ENCODE measurements at places on chromosomes 6 and 20.

GRCh38 chr6:153121311-153121710 lies 9.8 kb downstream of the RGS17 start:
- peak; percentile 61 for DNase-seq

- no peak for DNase-seq
These were observed 517.2 kb downstream of the DHX35 start for GRCh38 chr20:39479196-39479810.

DNA sequence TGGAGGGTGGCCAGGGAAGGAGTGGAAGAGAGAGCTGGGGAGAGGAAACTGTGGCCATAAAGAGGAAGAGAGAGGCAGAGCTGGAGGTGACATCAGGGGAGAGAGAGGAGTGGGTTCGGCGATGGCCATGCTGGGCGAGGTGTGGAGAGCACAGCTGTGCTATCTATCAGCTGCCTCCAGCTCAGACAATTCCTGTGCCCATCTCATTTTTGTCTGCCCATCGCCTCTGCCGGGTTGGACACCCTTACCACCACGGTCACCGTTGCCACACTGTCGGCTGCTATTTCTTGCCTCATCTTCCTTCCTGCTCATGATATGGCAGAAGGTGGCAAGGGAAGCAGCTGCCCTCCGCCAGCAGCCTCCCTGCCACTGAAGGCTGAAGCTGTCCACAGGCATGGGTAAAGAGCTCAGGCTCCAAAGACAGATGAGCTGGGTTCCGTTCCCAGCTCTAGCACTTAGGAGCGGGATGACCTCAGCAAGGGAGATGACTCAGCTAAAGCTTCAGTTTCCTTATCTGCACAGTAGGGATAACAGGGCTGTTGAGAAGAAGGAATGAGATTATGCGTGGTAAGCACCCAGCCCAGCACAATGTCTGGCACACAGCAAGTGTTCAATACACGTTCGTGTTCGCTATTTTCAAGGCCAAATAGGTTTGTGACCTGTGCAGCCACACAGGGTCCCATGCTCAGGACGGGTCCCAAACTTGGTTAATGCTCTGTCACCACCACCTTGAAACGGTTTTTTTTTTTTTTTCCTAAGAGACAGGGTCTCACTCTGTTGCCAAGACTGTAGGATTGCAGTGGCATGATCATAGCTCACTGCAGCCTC lies 21.9 kb upstream of the TAF8 start:
- DNase-seq: peak; percentile 94

- peak; percentile 80 for DNase-seq
These were observed 58.4 kb downstream of the TRIM38 start for GRCh38 chr6:26021001-26021349.

DNA sequence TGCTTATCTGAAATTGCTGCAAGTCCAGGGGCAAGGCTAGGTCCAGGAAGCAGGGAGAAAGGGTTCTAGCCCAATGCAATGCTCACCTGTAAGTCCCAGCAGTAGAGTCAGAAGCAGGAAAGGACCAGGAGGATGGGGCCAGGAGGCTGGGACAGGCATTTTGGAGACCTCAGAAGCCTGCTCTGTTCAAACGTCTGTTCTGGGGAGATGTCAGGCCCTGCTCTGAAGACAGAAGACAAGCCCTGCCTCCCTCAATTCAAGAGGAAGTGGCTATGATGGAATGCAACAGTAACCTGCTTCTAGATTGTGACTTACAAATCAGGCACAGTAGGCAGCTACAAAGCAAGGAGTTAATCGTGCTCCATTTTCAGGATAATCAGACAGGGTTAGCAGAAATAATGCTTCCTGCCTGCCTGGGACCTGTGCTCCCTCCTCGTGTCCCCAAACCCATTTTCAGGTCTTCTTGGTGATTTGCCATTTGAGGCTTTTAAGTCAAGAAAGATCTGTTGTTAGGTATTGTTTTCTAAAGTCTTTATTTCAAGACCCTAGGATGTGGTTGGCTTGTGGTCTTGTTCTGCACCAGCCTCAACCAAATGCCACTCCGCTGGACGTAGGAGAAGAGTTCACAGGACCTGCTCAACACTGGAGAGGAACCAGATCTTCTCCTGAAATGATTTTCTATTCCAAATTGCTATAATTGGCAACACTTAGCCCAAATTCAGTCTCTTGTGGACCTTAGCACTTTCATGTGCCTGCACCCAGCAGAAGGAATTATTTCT lies at the start of gene SIRPG:
TSS of gene SIRPG (minus strand) at position 224 of the 779 bp plus-strand sequence. CDS start at position 159, 65 bp downstream.
- DNase-seq: no peak

- DNase-seq: no peak
These were observed 1.6 kb upstream of the PSMB8 start for GRCh38 chr6:32845384-32845884.

- no peak for DNase-seq
These were observed 831.0 kb downstream of the TFAP2A start for GRCh38 chr6:9583753-9584352.

DNA sequence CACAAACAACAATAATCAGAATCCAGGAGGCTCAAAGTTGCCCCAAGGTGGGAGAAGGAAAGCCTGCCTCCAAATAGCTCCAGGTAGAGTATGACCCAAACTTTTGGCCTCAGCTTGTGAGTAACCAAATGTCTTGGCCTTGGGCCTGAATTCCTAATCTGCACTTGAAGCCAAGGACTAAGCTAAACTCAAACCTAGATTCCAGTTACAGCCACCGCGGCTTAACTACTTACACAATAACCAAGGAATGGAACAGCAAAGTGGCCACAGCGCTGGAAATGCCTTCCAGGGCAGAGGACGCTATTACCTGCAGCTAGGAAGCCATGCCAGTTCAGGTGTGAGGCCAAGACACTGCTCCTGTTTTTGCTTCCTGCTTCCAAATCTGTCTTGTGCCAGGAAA lies 4.6 kb downstream of the NINL start:
- peak; percentile 79 for DNase-seq

DNA sequence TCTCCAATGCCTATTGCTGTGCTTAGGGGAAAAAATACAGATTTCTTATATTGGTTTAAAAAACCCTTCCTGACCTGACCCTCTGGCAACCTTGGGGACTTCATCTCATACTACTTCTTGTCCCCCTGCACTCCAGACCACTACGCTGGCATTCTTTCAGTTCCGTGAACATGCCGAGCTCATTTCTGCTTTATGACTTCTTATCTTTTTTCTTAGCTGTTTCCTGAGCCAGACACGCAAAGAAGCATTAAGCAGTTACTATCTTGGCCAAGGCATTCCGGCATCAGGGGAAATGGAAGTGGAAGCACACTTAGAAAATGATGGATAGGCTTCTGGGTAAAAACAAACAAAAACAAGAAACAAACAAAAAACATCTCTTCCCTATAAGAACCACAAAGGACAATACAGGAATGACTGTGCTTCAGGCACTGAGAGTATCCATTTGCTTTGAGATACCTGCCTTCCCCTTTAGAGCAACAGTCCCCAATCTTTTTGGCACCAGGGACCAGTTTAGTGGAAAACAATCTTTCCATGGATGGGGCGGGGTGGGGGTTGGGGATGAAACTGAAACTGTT lies 4.4 kb upstream of the CCDC28A start:
- no peak for DNase-seq

DNA sequence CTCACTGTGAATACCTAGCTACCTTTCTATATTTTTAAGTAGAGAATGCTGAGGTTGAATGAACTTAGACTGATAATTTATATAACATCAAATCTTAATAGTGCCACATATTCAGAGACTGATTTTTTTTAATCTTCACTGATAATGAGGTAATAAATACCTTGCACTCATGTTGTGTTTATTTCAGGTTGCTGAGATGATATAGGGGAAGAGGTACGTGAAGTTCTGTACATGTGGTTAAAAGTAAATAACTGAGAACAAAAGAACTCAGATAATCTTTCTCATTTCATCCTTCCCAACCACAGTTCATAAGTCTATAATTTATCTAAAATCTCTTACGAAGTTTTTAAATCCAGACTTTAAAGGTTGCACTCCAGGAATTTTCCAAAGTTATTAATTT lies 6.4 kb downstream of the NHSL1 start:
- no peak for DNase-seq

- no peak for DNase-seq
These were observed 58.0 kb upstream of the CD93 start for GRCh38 chr20:23143986-23144690.

- DNase-seq: no peak
These were observed 4.9 kb upstream of the EDN3 start for GRCh38 chr20:59295531-59295930.

DNA sequence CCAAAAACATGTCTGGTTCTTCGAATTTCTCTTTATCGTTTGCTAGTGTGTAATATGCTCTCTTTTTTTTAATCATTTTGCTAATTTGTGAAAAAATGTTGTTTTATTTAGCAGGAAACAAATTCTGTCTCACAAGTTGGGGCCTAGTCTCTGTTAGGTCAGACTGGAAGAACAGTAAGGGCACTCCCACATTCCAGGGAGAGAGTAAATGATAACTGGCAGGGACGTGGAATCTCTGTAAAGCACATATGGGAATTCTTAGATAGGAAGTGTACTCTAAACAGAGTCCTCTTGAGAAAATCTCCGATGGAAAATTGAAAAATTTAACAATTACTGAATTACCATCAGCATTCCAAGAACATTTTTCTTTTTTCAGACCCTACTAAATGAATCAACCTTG lies 16.4 kb upstream of the CCDC28A start:
- peak; percentile 18 for DNase-seq

DNA sequence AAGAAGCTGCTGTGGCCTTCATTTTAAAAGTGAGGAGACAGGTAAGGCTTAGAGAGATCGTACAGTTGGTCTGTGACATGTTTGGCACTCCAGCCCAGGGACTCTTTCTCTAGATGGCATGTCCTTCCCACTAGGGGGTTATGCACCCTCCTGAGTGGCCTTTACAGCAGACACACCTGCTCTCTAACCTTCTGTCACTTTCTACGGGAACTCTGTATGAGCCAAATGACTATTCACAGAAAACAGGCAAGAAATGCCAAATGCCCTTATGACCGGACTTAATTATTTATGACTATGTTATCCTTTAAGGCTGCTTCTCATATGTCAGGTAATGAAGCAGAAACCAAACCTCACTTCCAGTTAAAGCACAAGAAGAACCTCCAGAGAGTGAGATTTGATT lies 91.2 kb downstream of the MAP3K5 start:
- DNase-seq: no peak

GRCh38 chr6:42049948-42050296 lies 402 bp upstream of the TAF8 start:
- DNase-seq: no peak

Data from iris pigment epithelial cell (primary cell).